Activated naive CD8-positive, alpha-beta T cell treated with anti-CD3 and anti-CD28 coated beads, Interleukin-2, amount 10 ng/mL, durations not matched to agents 7 days and 5 days (primary cell): ENCODE measurements at places on chromosomes 1 and 21.

DNA sequence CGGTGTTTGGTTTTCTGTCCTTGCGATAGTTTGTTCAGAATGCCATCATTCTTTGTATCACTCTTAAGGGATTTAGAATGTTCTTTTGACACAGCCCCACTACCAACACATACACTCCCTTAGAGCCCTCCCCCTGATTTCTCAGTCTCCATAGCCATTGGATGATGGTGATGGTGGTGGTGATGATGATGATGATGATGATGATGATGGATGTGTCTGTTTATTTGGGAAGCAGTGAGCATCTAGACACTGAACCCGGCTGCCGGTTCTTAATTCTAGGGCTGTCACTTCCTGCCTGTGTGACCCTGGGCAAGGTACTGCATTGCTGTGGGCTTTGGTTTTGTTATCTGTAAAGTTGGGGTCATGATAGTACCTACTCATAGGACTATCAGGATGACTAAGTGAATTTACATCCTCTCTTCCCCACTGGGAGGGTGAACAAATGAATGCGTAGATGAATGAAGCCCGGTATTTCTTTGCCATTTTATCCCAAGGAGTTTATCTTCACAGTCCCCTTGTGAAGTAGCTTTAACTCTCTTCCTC is 100.7 kb downstream of the HUNK start:
- H3K4me3 ChIP-seq, result peak overlapping the region; percentile 31
- DNase-seq, result no peak
- H3K27ac ChIP-seq, result peak overlapping the region; percentile 84
- peaks cover 13% of the 10 kb centered on the region for H3K27me3 ChIP-seq

DNA sequence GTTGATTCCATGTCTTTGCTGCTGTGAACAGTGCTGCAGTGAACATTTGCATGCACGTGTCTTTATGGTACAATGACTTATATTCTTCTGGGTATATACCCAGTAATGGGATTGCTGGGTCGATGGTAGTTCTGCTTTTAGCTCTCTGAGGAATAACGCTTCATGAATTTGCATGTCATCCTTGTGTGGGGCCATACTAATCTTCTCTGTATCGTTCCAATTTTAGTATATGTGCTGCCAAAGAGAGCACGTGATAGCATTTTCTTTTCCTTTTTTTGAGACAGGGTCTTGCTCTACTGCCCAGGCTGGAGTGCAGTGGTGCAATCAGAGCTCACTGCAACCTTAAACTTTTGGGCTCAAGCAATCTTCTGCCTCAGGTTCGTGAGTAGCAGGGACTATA is 24.9 kb upstream of the MAP1LC3C start:
- H3K36me3 ChIP-seq, result no peaks in the 10 kb centered on the region
- H3K27ac ChIP-seq, result no peak overlapping the region
- H3K4me3 ChIP-seq, result no peak overlapping the region
- no peaks in the 10 kb centered on the region for H3K4me1 ChIP-seq
- peaks cover under 1% of the 10 kb centered on the region for H3K27me3 ChIP-seq
- DNase-seq, result no peak

- H3K36me3 ChIP-seq, result peaks cover 3% of the 10 kb centered on the region
- DNase-seq, result no peak
- no peaks in the 10 kb centered on the region for H3K27me3 ChIP-seq
- no peak overlapping the region for H3K4me3 ChIP-seq
- H3K27ac ChIP-seq, result no peak overlapping the region
Observed at GRCh38 chr1:197806718-197807117, 31.4 kb upstream of the DENND1B start.

- no peaks in the 10 kb centered on the region for H3K36me3 ChIP-seq
- H3K4me1 ChIP-seq, result peaks cover 6% of the 10 kb centered on the region
- no peaks in the 10 kb centered on the region for H3K27me3 ChIP-seq
- no peak overlapping the region for H3K4me3 ChIP-seq
- no peak for DNase-seq
Observed at GRCh38 chr1:116270316-116271057, 102.6 kb upstream of the ATP1A1 start.

GRCh38 chr1:195721210-195721971 is 886.8 kb downstream of the KCNT2 start:
- no peaks in the 10 kb centered on the region for H3K27me3 ChIP-seq
- H3K36me3 ChIP-seq, result no peaks in the 10 kb centered on the region
- no peak overlapping the region for H3K4me3 ChIP-seq
- no peaks in the 10 kb centered on the region for H3K4me1 ChIP-seq
- DNase-seq, result no peak

DNA sequence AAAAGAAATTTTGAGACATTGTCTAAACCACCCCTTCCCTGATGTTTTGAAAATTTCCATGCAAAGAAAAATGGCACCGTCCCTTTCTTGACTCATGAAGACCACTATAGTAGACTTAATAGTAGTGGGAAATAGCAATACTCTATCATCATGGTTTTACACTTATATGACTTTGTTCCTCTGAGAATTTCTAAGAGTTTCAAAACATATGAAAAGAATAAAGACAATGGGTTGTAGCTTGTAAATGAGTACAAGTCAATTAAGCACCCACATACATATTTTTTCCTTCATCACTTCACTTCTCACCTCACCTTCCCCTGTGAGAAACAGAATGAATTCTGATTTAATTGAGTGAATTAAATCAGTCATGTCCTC is 151.7 kb downstream of the LYPLAL1 start:
- H3K36me3 ChIP-seq, result no peaks in the 10 kb centered on the region
- H3K27ac ChIP-seq, result no peak overlapping the region
- H3K4me3 ChIP-seq, result no peak overlapping the region
- no peak for DNase-seq

DNA sequence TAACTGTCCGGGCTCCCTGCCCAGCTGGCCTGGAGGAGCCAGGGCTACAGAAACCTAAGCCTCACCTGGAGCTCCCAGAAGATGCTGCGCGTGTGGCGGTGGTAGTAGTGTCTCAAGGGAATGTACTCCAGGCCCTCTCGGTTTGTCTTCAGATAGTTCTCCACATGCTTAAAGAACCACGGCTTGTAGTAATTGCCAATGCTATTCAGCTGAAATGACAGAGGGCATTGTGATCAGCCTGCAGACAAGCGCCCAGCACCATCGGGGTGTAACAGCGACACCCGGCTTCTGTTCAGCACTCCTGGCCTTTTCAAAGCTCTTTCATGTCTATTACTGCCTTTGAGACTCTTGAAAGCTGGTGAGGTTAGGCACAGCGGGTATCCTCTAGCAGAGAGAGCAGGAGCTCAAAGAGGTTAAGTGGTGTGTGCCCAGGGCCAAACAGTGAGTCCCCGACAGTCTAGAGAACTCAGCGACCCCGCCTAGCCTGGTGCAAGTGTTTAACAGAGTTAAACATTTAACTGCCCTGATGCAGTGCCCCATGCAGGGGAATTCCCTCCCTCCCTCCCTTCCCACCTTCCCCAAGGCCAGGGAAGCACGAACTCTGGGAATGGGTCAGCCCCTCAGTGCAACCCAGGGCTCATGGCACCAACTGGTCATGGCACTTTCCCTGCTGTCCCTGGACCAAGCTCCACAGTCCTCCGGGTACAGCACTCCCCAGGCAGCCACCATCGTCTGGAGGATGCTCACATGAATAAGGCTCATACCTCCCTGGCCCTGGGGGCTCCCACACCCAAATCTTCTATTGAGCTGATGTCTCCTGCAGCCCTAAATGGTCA is 21.5 kb downstream of the DHCR24 start:
- peaks cover 19% of the 10 kb centered on the region for H3K36me3 ChIP-seq
- H3K27ac ChIP-seq, result no peak overlapping the region
- DNase-seq, result no peak
- H3K4me3 ChIP-seq, result no peak overlapping the region
- no peaks in the 10 kb centered on the region for H3K27me3 ChIP-seq
- peaks cover 5% of the 10 kb centered on the region for H3K4me1 ChIP-seq

- H3K27me3 ChIP-seq, result peaks cover 6% of the 10 kb centered on the region
- H3K27ac ChIP-seq, result no peak overlapping the region
- H3K4me1 ChIP-seq, result no peaks in the 10 kb centered on the region
- no peak overlapping the region for H3K4me3 ChIP-seq
Observed at GRCh38 chr1:29651684-29652665, 415.7 kb downstream of the PTPRU start.

DNA sequence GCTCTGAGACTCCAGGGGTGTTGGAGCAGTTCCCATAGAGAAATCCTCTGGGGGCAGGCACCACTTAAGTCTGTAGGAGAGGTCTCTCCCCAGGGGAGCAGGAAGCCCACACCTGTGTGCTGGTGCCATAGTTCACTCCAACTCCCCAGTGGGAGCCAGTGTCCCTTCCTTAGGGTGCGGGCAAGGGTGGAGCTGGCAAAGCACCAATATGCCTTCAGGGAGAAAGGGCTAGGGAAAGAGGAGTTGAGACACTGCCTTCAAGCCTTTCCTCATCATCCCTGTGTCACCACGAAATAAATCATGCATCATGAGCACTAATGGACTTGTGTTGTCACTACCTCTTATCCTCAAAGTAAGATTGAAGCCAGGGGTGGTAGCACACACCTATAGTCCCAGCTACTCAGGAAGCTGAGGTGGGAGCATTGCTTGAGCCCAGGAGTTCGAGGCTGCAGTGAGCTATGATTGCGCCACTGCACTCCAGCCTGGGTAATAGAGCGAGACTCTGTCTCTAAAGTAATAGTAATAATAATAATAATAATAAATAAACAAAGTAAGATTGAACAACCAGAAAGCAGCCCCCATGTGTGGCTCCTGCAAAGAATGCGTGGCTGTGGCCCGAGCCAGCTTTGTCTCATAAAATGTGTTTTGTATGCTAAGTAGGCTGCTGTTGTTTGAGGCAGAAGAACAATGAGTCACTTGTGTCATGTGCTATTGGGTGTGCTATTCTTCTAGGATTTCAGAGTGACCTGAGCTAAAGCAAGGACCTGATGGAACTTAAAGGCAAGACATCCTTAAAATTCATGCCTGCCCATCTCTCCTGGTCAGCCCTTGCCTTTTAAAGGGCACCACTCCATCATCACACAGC is 6.7 kb upstream of the TIE1 start:
- H3K27ac ChIP-seq, result no peak overlapping the region
- no peak overlapping the region for H3K4me3 ChIP-seq
- DNase-seq, result no peak
- no peaks in the 10 kb centered on the region for H3K27me3 ChIP-seq
- H3K4me1 ChIP-seq, result peaks cover 16% of the 10 kb centered on the region
- H3K36me3 ChIP-seq, result no peaks in the 10 kb centered on the region

DNA sequence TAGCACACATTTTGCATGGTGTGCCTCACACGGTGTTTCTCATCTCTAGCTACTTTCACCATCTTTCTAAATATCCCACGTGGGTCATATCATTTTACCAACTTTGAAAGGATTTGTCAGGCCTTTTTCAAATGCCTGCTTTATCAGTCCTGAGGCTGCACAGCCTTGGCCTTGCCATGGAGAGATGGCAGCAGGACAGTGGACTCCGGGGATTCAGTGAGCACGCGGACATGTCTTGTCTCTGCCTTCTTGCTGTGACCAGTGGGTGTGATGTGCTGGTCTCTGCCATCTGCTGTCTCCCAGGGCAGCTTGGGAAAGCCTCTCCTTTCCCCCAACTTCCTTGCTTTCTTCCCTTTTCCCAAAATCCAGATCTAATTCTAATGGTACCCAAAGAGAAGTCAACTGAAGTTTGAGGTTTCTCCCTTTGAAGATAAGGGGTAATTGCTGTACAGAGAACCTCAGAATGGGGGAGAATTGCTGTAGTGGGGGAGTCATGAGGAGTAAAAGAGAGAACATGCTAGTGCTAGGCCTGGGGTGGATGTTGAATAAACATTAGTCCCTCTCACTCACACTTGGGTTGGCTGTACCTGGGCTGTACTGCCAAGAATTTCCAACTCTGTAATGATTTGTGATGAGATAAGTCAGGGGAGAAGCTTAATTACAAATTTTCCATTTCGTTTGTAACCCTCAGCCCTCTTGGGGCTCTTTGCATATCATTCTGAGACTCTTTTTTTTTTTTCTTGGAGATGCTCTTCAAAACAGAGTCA is 99.5 kb downstream of the GALNT2 start:
- H3K4me3 ChIP-seq, result no peak overlapping the region
- no peaks in the 10 kb centered on the region for H3K36me3 ChIP-seq
- H3K4me1 ChIP-seq, result peaks cover 19% of the 10 kb centered on the region
- DNase-seq, result no peak
- H3K27me3 ChIP-seq, result peaks cover 2% of the 10 kb centered on the region

DNA sequence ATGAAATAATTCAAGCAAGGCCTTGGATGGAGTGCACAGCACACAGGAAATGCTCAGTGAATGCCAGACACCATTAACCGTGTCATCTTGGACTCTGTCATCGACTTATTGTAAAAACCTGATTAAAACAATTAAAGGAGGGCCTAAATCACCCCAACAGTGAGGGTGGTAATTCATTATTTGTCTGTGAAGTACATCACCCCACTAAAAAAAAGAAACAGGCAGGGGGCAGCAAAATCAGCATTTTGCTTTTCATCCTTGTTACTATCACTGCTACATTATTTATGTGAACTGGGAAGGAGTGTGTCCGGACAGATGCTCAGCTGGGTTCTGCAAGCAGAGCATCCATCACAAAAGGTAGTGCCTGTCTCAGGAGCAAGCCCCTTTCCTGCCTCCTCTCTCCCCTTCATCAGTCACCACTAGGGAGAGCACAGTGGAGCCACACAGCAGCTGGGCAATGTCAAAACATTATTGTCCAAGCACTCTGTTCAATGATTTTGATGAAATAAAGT is 98.5 kb downstream of the RERE start:
- H3K4me3 ChIP-seq, result no peak overlapping the region
- H3K27ac ChIP-seq, result no peak overlapping the region
- H3K36me3 ChIP-seq, result peaks cover 5% of the 10 kb centered on the region
- H3K27me3 ChIP-seq, result no peaks in the 10 kb centered on the region
- no peak for DNase-seq

DNA sequence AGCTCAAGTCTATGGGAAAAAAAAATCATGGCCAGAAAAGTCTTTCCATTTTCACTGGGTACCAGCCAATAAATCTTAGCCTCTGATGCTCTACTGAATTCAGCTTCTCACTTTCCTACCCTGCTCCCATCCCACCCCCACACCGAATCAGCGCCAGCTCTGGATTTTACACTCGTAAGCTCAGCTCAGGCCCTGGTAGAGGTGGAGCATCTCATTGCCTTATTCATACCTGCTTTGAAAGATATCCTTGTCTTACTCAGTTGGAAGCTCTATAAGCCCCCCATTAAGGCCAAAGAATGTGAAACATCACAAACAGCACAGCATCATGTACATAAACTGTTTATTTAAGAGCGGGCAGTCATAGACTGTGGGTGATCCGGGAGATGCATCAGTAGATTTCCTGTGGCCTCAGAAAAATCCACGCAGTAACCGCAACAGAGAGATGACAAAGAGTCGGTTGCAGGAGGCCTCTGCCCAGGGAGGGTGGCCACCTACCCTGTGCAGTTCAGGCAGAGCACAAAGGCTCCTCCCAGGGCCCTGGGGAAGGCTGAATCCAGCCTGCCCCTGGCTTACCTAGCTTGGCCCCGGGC is 36.4 kb upstream of the ETS2 start:
- peak overlapping the region; percentile 100 for H3K27ac ChIP-seq
- H3K4me3 ChIP-seq, result peak overlapping the region; percentile 96
- H3K36me3 ChIP-seq, result peaks cover 4% of the 10 kb centered on the region
- peaks cover 30% of the 10 kb centered on the region for H3K4me1 ChIP-seq

DNA sequence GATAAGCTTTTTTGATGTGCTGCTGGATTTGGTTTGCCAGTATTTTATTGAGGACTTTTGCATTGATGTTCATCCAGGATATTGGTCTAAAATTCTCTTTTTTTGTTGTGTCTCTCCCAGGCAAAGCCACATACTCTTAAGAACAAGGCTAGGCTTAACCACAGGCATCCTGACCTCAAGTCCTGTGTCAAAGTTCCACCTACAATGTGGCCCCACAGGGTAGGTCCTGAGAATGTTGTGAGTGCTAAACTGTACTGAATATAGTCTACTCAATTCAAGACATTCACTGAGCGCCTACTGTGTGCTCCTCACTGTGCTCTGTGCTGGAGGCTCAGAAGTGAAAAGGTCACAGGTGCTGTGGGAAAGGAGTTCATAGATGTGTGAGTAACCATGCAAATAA is 20.6 kb downstream of the DDAH1 start:
- H3K4me1 ChIP-seq, result no peaks in the 10 kb centered on the region
- DNase-seq, result no peak
- H3K27me3 ChIP-seq, result no peaks in the 10 kb centered on the region
- no peak overlapping the region for H3K27ac ChIP-seq
